ENCODE measurements at places on chromosomes 6 and 20.

GRCh38 chr6:743320-744096 lies 50.6 kb upstream of the EXOC2 start:
- DNase-seq, result no peak

GRCh38 chr6:29490552-29490951 lies 2.8 kb upstream of the MAS1L start:
- no peak for DNase-seq

GRCh38 chr6:138377844-138378243 lies at the start of gene SMIM28:
Gene SMIM28, plus strand, starts transcription at chr6:138377905. Its CDS starts 168 bp downstream, at chr6:138378073.
- DNase-seq, result no peak

DNA sequence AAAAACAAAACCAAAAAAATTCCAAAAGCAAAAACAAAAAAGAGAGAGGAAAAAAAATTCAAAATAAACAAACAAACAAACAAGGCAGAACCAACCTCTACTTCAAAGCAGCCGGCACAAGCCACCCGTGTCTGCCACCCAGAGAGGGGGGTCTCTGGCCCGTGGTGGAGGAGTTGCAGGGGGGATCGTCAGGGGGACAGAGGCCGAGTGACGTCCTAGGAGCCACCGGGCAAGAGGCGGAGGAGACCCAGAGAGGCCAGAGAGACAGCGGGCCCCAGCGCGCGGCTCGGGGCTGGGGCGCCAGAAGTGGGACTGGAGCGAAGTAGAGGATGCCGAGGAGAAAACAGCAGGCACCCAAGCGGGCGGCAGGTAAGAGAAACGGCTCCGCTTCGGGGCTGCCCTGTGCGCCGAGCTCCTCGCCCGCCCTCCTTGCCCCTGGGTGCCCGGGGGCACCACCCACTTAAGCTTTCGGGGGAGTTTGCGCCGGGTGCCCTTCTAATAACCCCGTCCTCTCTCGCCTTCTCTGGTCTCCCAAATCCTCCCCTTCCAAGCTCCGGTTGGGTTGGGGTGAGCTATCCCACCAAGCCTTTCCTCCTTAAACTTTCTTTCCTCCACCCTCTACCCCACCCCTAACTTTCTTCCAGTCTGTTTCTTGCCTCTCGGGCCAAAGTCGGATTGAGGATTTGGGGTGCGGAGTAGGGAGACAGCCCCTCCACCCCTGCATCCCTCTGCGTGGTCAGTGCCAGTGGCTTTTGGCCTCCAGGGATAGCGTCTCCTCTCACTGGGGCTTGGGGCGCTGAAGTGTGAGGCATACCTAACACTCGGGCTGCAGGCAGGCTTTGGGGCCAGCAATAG lies 1.0 kb downstream of the TSHZ2 start:
- no peak for DNase-seq

- DNase-seq, result no peak
These were observed 9.1 kb upstream of the BPIFA2 start for GRCh38 chr20:33158637-33159385.

DNA sequence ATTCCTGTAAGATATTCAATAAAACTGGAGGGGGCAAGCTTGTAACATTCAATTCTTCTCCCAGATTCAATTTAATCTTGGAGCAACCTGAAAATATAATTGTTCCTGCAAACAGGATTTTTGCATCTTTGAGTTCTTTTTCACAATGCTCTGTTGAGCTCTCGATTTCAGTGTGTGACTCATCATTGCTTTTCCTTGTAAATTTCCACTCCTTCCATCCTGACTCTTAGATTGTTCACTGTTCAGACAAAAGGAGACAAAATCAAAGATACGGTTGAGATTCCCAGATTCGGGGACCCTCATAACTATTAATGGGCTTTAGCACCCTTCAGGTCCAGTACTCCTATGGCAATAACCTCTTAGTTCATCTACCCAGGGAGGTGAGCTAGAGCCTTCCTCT lies 571.9 kb upstream of the CHD6 start:
- no peak for DNase-seq

Data from SIG-M5 (cell line).